Stimulated activated CD8-positive, alpha-beta memory T cell treated with anti-CD3 and anti-CD28 coated beads, Interleukin-15, amount 100 ng/mL, for 24 hours (primary cell): ENCODE measurements at places on chromosomes 12 and 14.

DNA sequence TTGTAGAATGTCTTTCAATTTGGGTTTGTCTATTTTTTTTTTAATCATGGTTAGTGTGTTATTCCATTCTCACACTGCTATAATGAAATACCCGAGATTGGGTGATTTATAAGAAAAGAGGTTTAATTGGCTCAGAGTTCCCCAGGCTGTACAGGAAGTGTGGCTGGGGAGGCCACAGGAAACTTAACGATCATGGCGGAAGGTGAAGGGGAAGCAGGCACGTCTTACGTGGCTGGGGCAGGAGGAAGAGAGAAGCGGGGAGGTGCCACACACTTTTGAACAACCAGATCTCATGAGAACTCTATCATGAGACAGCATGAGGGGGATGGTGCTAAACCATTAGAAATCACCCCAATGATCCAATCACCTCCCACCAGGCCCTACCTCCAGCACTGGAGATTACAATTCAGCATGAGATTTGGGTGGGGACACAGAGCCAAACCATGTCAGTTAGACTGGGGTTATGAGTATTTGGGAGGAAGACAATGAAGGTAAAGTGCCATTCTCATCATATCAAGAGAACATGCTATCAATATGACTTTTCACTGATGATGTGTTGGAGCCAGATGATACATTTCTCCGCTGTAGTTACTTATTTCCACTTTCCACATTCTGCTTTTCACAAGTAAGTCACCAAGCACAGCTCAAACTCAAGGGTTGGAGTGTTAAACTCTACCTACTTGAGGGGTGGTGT, 45.8 kb downstream of the AP5M1 start:
- no peak for DNase-seq

DNA sequence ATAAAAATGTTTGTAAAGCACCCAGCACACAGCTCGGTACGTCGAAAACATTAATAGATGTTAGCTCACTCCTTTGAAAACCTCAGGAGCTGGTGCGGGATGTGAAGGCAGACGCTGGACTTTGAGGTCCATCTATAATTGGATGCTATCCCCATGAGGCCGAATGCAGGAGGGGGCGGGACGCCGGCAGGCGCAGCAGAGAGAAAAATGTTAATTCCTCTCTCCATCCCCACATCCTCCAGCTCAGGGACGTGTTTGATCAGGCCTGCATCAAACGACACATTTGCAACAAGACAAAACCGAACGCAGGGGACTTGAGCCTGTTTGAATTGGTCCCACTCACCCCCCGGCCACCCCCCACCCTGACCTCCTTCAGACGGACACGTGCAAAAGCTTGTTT, 231.0 kb downstream of the RBM19 start:
- DNase-seq, result no peak

DNA sequence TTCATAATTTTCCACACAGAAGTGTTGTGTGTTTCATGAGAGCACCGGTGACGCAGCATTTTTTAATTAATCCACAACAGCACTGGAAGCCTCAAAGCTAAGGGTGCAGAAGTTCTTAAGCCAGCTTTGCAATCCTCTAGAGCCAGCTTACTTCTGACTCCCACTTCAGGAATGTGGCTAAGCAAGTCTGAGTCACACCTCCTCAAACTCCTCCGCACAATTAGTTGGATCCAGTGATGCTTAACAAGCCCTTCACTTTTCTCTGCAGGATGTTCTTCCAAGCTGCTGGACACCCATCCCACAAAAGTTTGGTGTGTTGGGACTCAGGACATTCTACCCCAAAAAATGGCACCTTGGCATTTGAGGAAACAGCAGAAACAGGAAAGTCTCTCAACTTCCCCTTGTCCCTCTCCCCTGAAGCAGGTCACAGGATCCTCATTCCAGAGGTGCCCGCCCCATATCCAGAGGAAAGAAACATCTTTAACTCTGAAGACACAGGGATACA, 210.0 kb downstream of the PPM1H start:
- no peak for DNase-seq

DNA sequence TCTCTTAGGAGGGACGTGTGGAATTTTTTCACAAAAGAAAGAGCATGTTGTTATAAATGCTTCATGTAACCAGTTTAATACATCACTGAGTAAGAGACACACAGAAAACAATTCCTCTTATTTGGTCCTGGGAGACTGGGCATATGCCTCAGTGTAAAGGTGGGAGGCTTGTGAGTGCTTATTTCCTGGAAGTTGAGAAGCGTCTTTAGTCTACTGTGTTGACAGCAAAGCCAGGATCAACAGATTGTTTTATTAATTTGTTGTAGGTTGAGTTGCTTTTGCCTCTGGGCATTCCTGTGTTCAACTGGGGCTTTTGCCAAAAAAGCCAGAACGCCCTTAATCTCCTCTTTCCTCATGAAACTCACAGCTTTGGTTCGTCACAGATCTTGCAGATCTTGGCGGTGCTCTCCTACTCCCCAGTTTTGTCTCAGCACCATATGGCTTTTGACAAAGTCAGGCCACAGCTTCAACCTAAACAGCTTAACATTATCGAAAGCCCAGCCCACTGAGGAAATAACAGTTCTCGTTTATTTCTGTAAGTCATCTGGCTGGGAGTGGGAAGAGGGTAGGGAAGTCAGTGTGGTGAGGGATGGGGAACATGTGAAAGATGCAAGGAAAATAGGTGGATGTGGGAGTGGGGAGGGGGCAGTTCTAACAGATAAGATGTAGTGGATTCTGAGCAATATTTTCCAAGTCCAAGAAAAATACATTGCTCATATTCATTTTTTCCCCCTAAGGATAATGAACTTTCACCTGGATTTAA, 227.2 kb downstream of the DACT1 start:
- DNase-seq, result no peak

GRCh38 chr12:112839386-112839972, 47.9 kb downstream of the RPH3A start:
- no peak for DNase-seq

DNA sequence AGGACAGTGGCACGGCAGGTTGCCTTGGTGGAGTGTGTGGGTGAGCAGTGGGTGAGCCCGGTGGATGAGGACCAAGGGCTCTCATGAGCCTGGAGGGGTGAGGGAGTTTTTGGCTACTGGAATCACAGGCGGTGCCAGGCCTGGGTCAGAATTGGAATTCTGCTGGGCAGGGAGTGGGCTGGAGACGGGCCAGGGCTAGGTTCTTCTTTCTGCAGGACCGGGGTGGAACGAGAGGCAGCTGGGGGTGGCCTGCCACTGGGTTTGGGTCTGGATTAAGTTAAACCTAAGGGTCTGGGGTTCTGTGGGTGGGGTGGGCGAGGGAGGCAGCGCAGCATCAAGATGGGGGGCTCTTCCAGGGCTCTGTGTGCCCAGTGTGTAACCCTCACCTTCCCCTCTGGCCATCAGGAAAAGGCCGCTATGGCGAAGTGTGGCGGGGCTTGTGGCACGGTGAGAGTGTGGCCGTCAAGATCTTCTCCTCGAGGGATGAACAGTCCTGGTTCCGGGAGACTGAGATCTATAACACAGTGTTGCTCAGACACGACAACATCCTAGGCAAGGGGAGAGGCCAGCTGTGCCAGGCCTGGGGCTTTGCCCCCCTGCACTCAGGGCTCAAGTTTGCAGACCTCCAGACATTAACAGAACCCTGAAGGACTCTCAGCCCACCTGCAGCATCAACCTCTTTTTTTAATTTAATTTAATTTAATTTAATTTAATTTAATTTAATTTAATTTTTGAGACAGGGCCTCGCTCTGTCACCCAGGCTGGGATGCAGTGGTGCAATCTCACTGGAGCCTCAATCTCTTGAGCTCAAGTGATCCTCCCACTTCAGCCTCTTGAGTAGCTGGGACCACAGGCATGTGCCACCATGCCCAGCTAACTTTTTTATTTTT, 7.0 kb downstream of the ACVRL1 start:
- DNase-seq, result no peak

DNA sequence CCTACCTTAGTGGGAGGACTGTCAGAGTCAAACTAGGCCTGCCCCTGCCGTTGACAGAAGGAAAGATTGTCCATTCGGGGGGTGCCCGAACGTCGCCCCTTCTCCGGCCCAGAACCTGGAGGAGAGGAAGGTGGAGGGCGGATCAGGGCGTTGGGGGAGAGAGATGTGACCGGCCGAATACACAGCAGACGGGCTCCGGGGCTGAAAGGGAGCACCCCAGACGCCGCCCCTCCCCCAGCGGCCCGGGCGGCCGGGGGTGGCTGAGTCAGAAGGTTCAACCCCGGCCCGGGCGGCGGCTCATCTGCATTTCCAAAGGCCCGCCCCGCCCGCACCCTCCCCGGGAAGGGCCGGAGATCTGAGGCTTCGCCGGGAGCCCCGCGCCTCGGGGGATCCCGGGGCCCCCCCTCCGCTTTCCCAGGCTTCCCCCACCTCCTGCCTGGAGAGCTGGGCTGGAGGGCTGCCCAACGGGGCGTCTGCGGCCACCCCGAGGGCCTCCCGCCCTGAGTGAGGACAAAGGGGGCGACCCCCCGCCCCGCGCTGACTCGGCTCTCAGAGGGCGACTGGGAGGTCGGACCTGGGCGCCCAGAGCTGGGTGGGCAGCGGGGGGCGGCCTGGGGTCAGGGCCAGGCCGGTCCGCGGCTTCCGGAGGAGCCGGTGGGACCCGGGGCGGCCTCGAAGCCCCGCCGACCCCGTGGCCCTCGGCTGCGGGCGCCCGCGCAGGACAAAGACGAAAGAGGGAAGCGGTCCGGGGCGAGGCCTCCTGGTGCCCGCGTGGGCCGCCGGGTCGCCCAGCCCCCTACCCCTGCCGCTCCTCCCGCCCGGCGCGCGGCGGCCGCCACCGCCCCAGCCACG, 3.7 kb upstream of the SETD1B start:
- DNase-seq, result no peak

DNA sequence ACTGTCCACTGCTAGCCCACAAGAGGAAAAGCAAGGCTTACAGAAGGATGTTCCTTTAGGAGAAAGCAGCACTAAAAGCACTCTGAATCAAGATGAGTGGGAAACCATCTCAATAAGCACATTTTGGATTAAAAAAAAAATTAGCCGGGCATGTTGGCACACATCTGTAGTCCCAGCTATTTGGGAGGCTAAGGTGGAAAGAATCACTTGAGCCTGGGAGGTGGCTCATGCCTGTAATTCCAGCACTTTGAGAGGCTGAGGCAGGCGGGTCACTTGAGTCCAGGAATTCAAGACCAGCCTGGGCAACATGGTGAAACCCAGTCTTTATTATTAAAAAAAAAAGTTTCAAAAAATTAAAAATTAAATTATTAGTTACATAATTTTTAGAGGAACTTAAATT, 17.0 kb upstream of the ARL1 start:
- DNase-seq, result no peak

- no peak for DNase-seq
These were observed 62.2 kb downstream of the TBX5 start for GRCh38 chr12:114343585-114344302.

- no peak for DNase-seq
These were observed 619 bp downstream of the RAB15 start for GRCh38 chr14:64971491-64971942.

- no peak for DNase-seq
These were observed 48.6 kb upstream of the HMGA2 start for GRCh38 chr12:65775720-65776119.

GRCh38 chr12:125024949-125025563, 31.6 kb downstream of the BRI3BP start:
- DNase-seq, result no peak

GRCh38 chr12:110286623-110287022, 5.6 kb downstream of the ATP2A2 start:
- no peak for DNase-seq

DNA sequence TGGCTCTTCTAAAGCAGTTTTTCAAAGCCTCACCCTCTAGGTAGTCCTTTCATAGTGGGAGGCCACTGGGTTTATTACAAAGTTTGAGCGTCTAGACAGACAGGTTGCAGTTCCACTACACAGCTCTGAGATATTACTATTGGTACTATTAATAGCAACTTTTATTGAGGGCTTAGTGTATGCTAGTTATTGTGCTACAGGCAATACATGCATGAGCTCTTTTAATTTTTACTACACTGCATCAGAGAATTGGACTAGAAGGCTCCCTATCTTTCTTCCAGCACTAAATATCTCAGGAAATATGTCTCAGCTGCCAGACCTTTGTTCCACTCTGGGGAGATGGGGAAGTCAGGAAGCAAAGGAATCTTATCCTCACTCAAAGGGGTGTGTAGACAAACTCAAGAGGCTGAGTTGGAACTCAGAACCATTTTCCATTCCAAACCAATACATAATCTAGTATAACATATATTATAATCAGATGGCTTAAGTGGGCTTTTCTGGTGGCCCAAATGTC, 161.8 kb upstream of the SLC38A2 start:
- DNase-seq, result no peak

- no peak for DNase-seq
These were observed 429.4 kb downstream of the DIO2 start for GRCh38 chr14:79781882-79782281.

- no peak for DNase-seq
These were observed 265.7 kb upstream of the MGAT4C start for GRCh38 chr12:86521870-86522269.

DNA sequence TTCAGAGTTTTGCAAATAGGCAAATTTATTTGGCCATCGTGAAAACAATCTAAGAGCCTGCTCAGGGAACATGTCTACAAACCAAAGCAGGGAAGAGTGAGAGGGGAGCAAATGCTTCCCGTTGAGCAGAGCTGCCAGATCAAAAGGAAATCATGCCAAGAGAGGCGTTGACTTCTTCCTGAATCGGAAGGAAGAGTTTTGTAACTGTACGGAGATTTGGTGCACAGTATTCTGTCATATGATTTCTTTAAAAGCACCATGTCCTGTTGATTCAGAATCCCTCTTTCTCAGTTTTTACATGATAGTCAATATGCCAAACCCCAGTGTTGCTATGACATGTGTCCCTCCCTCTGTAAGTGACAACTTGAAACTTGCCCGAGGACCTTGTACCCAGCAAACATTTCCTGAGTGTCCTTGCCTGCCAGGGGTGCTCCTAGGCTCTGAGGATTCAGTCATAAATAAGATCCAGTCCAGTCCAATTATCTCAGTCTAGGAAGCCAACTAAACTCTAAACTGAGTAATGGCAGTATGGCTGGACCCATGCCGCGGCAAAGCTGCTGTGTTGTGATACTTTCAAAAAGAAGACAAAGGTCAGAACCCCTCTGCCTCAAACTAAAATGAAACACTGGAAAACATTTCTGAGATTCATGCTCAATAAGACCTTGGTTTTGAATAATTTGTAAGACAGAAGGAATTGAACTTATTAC, 300.1 kb upstream of the FKBP4 start:
- DNase-seq, result no peak

GRCh38 chr12:132484183-132484890, 5.6 kb upstream of the FBRSL1 start:
- no peak for DNase-seq
